ENCODE measurements at places on chromosomes 3 and 15. TPM values are rescaled to one million over a fixed set of nuclear protein-coding genes. Genes with fewer than 3 reads are reported as not detected.

DNA sequence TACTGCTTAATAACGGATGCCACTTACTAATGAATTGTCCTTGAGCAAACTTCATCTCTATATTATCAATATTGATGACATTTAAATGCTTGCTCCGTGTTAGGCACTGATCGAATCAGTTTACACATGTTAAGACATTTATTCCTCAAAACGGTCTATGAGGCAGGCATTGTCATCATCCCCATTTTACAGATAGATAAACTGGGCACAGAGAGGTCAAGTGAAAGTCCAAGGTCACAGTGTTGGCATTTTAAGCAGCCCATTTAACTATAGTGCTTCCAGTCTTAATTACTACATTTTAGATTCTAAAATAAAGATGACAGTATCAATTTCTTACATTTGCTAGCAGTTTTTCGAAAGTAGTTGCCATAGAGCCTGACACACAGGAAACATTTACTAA, 966 bp upstream of the ABI3BP start:
- DNase-seq: no peak

DNA sequence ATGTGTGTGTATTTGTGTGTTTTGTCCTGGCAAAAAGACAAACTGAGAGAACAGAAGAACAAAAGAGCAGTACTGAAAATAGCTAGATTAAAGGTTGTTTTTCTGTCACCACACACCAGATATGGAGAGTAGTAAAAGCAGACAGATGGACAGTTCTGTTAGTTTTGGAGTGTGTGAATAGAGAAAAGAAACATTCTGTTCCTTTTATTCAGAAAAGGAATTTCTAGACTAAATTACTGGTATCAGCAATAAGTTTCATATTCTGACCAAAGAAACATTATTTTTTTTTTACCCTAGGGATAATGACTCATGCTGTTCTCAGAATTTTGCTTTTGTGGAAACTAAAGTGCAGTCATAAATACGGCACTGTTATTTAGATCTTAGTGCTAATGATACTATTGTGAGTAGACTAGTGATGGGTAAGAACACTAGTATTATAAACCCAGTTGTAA, 32.9 kb downstream of the PIK3CA start:
- no peak for DNase-seq

DNA sequence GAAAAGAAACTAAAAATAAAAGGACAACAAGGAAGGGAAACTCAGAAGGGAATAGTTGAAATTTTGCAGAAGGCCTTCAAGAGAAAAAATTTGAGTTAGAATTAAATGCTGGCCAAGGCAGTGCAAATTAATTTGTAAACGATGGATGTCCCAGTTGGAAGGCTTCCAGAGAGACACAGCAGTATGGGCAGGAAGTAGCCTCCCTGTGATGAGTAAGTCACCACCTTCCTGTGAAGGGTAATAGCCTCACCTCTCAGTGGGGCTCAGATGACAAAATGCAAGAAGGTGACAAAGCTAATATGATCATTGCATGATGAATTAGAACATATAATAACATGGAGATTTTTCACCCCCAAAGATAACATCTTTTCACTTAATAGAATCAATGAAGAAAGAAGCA, 27.3 kb upstream of the TMCO5A start:
- DNase-seq: no peak

DNA sequence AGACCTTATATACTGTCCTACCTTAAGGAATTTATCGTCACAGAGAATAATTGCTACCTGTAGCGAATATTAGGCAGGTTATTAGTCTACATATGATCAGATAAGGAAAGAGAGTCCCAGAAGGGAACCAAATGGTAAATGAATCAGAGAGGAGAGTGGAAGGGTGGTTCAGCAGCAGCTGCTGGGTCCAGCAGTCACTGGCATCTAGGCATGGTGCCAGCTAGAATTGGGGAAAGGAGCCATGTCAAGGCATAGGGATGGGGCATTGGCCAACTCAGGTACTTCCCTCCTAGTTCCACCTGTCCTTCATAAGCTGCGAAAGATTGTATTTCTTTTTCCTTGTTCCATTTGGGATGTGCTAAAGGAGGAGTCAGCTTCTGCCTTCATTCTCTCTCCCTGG, 23.4 kb downstream of the HACD3 start:
- DNase-seq: no peak

GRCh38 chr3:176953106-176954060, 243.9 kb downstream of the TBL1XR1 start:
- no peak for DNase-seq

GRCh38 chr3:153355559-153355958, 193.5 kb downstream of the RAP2B start:
- no peak for DNase-seq

FAM81A gene
- total RNA-seq: 4.9 TPM

- DNase-seq: no peak
Observed at GRCh38 chr3:133472242-133472641, 72.4 kb downstream of the BFSP2 start.

MAP2K5 gene
- total RNA-seq: 17.0 TPM

GRCh38 chr3:31067004-31067403, 172.5 kb upstream of the GADL1 start:
- no peak for DNase-seq

HCN4 gene
- total RNA-seq: 5.9 TPM

BFSP2 gene
- total RNA-seq: not detected

IL5RA gene
- total RNA-seq: 3.1 TPM

- DNase-seq: no peak
Observed at GRCh38 chr3:100893590-100893989, 99.6 kb downstream of the ABI3BP start.

GOLGA8J gene
- 0.36 TPM for total RNA-seq

MRPL46 gene
- total RNA-seq: 17.2 TPM

- DNase-seq: no peak
Observed at GRCh38 chr15:71654042-71654719, 156.2 kb upstream of the NR2E3 start.

GRCh38 chr3:14138109-14138877, 13.4 kb downstream of the TMEM43 start:
- DNase-seq: no peak

HHATL gene
- total RNA-seq: not detected

DNA sequence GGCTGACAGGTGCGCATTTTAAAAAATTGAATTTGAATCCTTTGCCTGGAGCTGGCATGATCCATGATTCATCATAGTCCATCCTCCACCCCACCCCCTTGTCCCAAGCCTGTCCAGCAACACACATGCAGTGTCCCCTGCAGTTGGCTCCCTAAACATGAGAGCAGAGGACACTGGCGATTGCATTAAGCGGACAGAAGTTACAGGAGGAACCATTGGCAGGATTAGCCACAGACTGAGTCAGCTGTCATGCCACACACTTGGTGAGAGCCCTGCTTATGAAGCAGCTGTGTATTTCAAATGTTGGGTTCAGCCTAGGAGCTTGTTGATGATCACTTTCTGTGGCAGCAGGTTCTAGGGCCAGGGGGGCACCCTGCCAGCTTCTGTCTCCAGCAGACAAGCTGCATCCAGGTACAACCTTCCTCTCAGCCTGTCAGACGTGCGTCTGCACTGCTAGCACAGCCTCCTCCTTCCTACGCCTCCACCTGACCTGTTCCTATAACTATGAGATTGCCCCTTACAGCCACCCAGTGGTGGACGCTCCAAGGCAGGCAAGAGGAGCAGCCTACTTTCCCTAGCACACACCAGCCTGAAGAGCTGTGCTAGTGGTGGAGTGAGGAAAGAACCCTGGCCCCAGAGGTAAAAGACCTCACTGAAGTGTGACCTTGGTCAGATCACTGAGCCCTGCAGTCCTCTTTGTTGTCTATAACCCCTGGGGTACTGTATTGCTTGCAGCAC, 121.9 kb downstream of the SLCO3A1 start:
- DNase-seq: no peak

- no peak for DNase-seq
Observed at GRCh38 chr15:28037969-28038590, 61.0 kb downstream of the OCA2 start.

DNA sequence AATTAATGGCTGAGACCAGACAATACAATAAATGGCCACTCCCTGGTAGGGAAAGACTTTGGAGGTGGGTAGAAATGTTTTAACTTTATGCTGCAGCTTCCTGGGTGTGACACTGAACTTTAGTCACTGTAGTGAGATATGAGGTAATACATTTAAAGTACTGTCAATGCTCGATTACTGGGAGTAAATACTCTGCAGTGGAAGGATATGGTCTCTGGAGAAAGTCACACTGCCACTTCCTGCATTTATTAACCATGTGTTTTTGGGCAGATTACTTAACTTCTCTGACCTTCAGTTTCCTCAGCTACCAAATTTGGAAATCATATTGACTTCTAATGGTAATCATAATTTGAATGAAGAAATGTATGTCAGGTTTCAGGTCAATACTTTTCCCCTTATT, 317.1 kb upstream of the TGFBR2 start:
- no peak for DNase-seq

UCN2 gene
- 0.27 TPM for total RNA-seq

- DNase-seq: no peak
Observed at GRCh38 chr3:72919520-72919919, 31.7 kb downstream of the GXYLT2 start.

DNA sequence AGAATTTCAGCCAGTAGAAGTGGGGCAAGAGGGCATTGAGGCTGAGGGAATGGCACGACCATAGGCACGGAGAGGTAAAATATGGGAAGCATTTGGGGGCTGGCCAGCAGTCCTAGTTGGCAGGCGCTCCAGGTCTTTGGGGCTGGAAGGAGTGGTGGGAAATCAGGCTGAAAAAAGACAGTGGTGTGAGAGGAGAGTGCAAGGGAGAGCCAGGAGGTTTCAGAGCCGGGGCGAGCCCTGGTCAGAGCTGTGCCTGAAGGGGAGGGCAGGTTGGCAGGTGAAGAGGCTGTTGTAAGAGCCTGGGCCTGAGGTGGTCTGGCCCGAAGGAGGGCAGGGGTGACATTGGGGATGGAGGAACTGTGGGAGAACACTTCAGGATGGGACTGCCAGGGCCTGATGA, 1.6 kb upstream of the IDH3A start:
- DNase-seq: no peak

CHST13 gene
- not detected for total RNA-seq

SHQ1 gene
- 15.7 TPM for total RNA-seq

CEP152 gene
- total RNA-seq: 8.9 TPM

GRCh38 chr15:93895976-93896770, 335.2 kb upstream of the MCTP2 start:
- no peak for DNase-seq

GRCh38 chr3:66259566-66260255, 38.9 kb downstream of the SLC25A26 start:
- DNase-seq: no peak

DNA sequence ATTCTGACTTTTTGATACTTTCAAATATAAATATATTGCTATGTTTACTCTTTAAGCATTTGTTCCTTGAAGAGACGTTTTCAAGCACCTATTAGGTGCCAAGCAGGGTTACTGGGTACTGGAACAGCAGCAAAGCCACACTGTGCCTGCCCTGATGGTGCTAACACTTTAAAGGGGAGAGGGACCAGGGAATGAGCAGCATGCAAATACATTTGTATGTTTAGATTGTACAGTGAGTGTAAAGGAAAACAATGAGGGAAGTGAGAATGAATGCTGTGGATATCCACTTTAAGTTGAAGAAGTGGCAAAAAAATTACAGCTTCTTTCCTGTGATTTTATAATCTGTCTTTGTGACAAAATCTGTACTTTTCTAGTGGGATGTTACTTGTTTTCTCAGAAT, 400.2 kb upstream of the ATP11B start:
- no peak for DNase-seq

FSIP1 gene
- total RNA-seq: 6.1 TPM

VGLL3 gene
- total RNA-seq: 2.5 TPM

DNA sequence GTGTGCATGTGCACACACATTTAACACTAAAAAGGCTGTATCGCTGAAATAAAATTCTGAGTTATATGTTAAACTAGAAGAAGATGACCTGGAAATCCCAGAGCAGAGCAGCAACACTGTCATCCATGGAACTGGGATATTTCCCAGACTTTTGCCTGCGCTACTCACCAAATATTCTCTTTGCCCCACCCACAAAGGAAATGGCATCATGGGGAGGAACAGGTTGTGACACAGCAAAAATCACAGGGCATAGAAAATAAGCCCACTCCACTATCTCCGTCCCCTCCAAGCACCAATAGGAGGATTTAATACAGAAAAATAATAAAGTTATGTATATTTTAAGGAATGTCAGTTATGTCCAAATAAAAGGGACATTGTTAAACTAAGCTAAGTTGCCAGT, 71.7 kb downstream of the COL8A1 start:
- no peak for DNase-seq

DNA sequence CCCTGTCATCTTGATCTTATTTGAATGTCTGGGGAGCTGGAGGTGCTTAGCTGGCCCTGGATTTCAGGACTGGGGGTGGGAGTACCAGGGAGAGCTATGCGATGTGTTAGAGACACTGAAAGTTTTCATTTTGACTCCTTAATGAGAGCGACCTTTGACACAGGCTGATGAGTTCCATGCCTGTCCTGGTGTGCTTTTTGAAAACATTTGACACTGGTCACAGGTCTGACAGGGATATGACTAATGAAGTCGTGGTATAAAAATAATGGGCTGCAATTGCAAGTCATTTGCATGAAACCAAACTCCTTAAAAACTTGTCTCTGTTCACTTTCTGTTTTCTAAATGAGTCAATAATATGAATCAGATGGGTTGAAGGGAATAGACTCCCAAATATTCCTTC, 81.9 kb downstream of the MECOM start:
- no peak for DNase-seq

GRCh38 chr15:82536409-82537350, 3.6 kb downstream of the RPS17 start:
- no peak for DNase-seq

- no peak for DNase-seq
Observed at GRCh38 chr3:82103241-82103640, 341.8 kb upstream of the GBE1 start.

DNA sequence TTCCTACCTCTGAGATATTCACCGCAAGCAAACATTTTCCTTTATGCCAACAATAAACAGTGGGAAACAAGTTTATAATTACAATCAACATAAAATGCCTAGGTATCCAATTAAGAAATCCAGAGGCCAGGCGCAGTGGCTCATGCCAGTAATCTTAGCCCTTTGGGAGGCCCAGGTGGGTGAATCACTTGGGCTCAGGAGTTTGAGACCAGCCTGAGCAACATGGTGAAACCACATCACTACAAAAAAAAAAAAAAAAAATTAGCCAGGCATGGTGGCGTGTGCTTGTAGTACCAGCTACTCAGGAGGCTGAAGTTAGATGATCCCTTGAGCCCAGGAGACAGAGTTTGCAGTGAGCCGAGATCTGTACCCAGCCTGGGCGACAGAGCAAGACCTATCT, 17.3 kb downstream of the TBC1D2B start:
- DNase-seq: no peak

PP2D1 gene
- total RNA-seq: not detected

SKOR1 gene
- total RNA-seq: 14.9 TPM

GRCh38 chr15:74326746-74327145, 40.7 kb downstream of the CYP11A1 start:
- no peak for DNase-seq

- DNase-seq: no peak
Observed at GRCh38 chr3:99143493-99143892, 242.0 kb upstream of the DCBLD2 start.

Measured in cerebellum (tissue), 4 donors.